ENCODE measurements at places on chromosomes 13 and 19. TPM values are rescaled to one million over a fixed set of nuclear protein-coding genes. Genes with fewer than 3 reads are reported as not detected.

Gene HIF3A
- total RNA-seq, result 70.5 TPM

Gene SIGLEC12
- total RNA-seq, result not detected

DNA sequence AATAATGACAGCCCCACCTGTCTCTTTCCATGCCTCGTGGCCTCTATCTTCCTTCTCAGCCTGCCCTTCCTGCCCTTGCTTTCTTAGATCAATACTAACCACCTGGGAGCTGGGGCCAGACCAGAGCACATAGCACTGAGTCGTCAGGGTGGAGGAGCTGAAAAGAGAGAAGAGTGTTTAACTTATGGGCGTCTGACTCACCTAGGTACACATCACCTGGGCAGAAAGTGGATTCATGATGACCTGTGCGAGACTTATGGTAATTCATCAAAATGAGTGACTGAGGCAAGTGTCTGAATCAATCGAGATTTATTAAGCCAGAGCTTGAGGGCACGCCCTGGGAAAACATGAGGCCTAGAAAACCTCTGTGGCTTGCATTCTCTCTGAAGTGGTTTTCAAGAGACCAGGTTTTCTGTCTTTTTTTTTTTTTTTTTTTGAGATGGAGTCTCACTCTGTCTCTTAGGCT, 19.2 kb downstream of the CEACAM6 start:
- DNase-seq, result no peak

Gene SIAH3
- 0.35 TPM for total RNA-seq

DNA sequence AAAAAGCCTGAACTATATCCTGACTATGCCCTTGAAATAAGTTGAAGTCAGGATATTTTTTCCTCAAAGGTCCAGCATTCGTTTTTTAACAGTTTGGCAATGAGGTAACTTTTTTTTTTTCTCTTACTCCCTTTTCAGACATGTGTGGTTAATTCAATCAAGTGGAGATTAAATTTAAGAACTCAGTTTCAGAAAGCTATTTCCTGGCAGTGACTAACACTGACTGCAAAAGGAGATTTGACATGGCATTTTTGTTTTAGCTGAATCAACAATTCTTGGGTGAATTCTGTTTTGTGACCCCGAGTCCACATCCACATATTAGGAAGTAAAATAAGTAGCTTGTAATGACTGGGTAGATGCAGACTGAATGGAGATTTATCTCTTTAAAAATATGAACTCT, 716.4 kb downstream of the PCDH9 start:
- no peak for DNase-seq

Gene ZNF708
- 53.2 TPM for total RNA-seq
